Adipose tissue (tissue), 3 donors: ENCODE measurements at places on chromosomes 6 and 20. TPM values are rescaled to one million over a fixed set of nuclear protein-coding genes. Genes with fewer than 3 reads are reported as not detected.

The OR2H2 gene
- polyA plus RNA-seq, result not detected

The COL9A1 gene
- 0.31 TPM for polyA plus RNA-seq

The BMP7 gene
- 0.41 TPM for polyA plus RNA-seq

The RCAN2 gene
- polyA plus RNA-seq, result 1.9 TPM

The NAA20 gene
- polyA plus RNA-seq, result 74.2 TPM

The ZC3H12D gene
- polyA plus RNA-seq, result 0.30 TPM
